Uterus (tissue), 4 donors: ENCODE measurements at places on chromosomes 2 and 18. TPM values are rescaled to one million over a fixed set of nuclear protein-coding genes. Genes with fewer than 3 reads are reported as not detected.

DNA sequence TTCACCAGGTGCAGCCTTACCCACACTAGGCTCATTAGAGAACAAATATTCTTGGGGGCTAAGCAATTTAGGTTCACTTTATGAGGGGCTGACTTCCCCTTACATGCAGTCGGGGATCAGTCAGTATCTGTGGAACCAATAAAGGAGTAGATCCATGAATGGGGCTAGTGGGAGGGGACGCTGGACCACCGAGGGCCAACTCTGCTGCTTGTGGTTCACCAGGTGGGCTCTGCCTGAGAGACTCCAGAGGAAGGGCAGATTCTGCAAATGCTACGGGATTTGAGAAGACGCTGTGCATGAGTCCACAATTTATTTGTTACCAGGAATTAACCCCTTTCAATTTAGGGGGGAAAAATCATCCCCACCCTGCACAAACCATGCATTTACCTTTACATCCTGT is 15.9 kb upstream of the HAAO start:
- no peak for DNase-seq
- no peaks in the 10 kb centered on the region for H3K27me3 ChIP-seq
- peak overlapping the region; percentile 100 for H3K27ac ChIP-seq
- H3K4me3 ChIP-seq: no peak overlapping the region
- no peaks in the 10 kb centered on the region for H3K4me1 ChIP-seq
- no peaks in the 10 kb centered on the region for H3K36me3 ChIP-seq

- DNase-seq: no peak
- no peaks in the 10 kb centered on the region for H3K27me3 ChIP-seq
- no peaks in the 10 kb centered on the region for H3K36me3 ChIP-seq
- H3K27ac ChIP-seq: no peak overlapping the region
- no peak overlapping the region for H3K4me3 ChIP-seq
- peaks cover 6% of the 10 kb centered on the region for H3K4me1 ChIP-seq
Observed at GRCh38 chr2:219574484-219575311, 2.6 kb downstream of the INHA start.

Gene TOGARAM2
- not detected for total RNA-seq

Gene ARHGAP25
- total RNA-seq: 11.4 TPM

Gene COBLL1
- total RNA-seq: 9.5 TPM

DNA sequence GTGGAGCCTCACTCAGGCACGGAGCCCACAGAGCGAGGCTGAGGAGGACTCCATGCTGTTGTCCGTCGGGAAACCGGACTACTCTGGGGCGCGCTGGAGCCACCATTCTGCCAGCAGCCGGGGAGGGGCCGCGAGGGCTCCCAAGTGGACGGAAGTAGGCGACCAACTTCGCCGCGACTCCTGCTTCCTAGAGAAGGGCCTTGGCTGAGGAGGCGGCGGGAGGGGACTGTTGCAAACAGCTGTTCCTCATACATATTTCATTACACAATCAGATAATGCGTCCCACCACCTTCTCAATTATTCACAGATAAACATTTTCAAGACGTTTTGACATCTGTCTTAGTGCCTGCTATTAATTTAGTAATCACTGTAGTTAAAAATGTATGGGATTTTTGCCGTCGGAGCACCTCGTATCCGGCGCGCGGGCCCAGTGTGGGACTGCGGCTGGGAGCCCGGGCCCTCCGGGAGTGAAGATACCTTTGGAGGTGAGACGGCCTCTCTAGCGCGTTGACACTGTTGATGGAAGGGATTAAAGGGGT is 11.7 kb upstream of the SIX3 start:
- no peak for DNase-seq
- H3K4me1 ChIP-seq: peaks cover 22% of the 10 kb centered on the region
- no peak overlapping the region for H3K4me3 ChIP-seq
- peaks cover 10% of the 10 kb centered on the region for H3K27me3 ChIP-seq
- no peak overlapping the region for H3K27ac ChIP-seq
